ENCODE measurements at places on chromosomes 3 and 15. TPM values are rescaled to one million over a fixed set of nuclear protein-coding genes. Genes with fewer than 3 reads are reported as not detected.

LTK gene
- 14.3 TPM for total RNA-seq

SPINT1 gene
- total RNA-seq, result 3.7 TPM

HAPLN3 gene
- total RNA-seq, result 187 TPM

ANKUB1 gene
- total RNA-seq, result not detected

CHRD gene
- total RNA-seq, result 0.28 TPM

ATRIP gene
- 14.3 TPM for total RNA-seq

ADGRG7 gene
- total RNA-seq, result not detected

CPN2 gene
- not detected for total RNA-seq

SPTSSB gene
- 0.35 TPM for total RNA-seq

All from T-cell (primary cell).